ENCODE measurements at places on chromosomes 12 and 14.
A peak's percentile ranks its signal among the peaks of the same experiment; 100 is the strongest.

- H3K27me3 ChIP-seq: no peaks in the 10 kb centered on the region
- H3K4me1 ChIP-seq: no peaks in the 10 kb centered on the region
- no peak for DNase-seq
Observed at GRCh38 chr14:73502017-73502619, 11.4 kb downstream of the RIOX1 start.

DNA sequence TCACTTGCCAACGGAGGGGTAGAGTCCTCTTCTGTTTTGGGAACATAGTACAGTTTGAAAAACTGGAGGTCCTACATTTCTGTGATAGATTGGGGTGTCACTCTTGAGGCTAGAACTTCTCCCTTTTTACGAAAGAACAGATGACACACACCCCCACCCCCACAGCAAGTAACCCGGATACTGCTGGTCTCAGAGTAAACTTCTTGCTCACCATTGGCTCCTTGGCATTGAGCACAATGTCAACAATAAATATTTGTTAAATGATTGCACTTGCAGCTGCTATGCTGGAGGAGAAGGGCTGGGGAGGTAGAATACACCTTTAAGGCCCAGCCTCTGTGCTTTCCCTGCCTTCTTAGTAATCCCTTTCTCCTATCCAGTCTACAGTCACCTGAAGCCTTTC lies 149.8 kb downstream of the TGFB3 start:
- H3K27ac ChIP-seq: peak overlapping the region; percentile 74
- DNase-seq: no peak
- H3K4me1 ChIP-seq: peaks cover 18% of the 10 kb centered on the region

- H3K36me3 ChIP-seq: no peaks in the 10 kb centered on the region
- H3K27me3 ChIP-seq: no peaks in the 10 kb centered on the region
- H3K4me1 ChIP-seq: peaks cover 7% of the 10 kb centered on the region
- no peak overlapping the region for H3K27ac ChIP-seq
- no peak overlapping the region for H3K4me3 ChIP-seq
Observed at GRCh38 chr12:74899031-74899829, 310.4 kb downstream of the KCNC2 start.

DNA sequence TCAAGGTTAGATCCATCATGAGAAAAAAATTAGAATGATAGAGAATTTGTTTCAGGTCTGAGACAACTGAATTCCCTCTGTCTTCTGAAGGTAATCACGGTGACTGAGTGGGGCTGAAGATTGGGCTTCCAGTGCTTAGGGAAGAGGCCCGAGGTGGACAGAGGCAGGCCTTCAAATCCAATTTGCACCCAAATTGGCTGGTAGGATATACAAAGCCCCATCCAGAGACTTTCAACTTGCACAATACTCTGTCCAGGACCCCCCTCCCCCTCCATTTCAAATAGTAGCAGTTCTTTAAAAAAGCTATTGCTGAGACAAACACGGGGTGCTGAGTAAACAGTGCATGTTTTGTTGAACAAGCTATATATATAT lies 3.6 kb upstream of the FOXG1 start:
- H3K4me1 ChIP-seq: peaks cover 5% of the 10 kb centered on the region
- no peak for DNase-seq
- H3K36me3 ChIP-seq: peaks cover 3% of the 10 kb centered on the region
- H3K4me3 ChIP-seq: no peak overlapping the region

DNA sequence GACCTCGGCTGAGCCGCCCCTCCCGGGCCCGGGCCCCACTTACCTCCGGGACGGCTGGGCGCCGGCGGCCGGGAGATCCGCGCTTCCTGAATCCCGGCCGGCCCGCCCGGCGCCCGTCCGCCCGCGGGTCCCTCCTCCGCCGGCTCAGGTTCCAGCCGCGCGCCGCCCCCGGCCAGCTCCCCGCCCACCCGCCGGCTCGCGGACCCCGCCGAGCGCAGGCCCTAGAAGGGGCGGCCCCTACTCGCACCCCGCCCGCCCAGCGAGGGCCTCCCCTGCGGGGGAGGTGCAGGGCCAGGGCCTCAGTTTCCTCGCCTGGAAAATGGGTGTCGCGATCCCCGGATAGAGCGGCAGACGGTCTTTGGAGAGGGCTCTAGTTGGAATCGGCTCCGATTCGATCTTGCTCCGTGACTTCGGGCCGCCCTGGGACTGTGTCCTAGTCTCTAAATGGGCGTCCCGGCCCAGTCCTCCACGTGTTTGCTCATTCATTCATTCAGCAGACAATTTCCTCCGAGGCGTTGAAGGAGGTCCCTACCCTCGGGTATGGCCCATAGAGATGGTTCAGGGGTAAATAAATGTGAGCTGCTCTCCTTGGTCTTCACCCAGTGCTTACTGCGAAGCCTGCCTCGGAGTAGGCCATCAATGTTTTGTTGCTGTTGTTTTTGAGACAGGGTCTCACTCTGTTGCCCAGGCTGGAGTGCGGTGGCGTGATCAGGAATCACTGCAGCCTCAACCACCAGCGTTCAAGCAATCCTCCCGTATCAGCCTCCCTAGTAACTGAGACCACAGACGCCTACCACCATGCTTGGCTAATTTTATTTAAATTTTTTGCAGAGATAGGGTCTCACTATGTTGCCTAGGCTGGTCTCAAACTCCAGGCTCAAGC lies at the start of gene TRPV4:
TSS of gene TRPV4 (minus strand) at position 92 of the 883 bp plus-strand sequence. CDS start 18,602 bp downstream, outside the sequence.
- no peak within 1 kb of the TSS for H3K27ac ChIP-seq
- H3K4me3 ChIP-seq: no peak within 1 kb of the TSS
- H3K4me1 ChIP-seq: no peaks in the 10 kb centered on the region
- H3K36me3 ChIP-seq: no peaks in the 10 kb centered on the region
- H3K27me3 ChIP-seq: peaks cover 36% of the 10 kb centered on the region

DNA sequence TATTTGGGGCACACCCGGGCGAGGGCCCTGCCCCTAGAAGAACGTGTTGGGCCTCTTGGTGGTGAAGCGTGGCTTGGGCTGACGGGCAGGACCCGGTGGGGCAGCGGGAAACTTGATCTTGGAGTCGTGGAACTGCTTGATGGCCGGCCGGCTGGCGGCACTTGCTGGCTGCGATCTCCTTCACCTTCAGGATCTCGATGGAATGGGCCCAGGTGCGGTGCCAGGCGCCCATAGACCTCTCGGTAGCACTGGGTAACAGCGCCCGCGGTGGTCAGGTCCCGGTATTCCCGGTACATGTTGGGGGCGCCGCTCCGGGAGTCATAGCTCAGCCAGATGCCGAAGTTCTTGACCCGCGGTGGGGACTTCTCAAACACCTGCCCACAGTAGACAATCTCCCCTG lies 16.5 kb downstream of the UBR7 start:
- no peak for DNase-seq
- H3K27ac ChIP-seq: no peak overlapping the region
- H3K4me3 ChIP-seq: no peak overlapping the region
- no peaks in the 10 kb centered on the region for H3K27me3 ChIP-seq

GRCh38 chr12:19008102-19008501 lies 121.4 kb upstream of the PLEKHA5 start:
- H3K36me3 ChIP-seq: no peaks in the 10 kb centered on the region
- H3K27ac ChIP-seq: no peak overlapping the region
- no peaks in the 10 kb centered on the region for H3K27me3 ChIP-seq
- H3K4me3 ChIP-seq: no peak overlapping the region
- no peaks in the 10 kb centered on the region for H3K4me1 ChIP-seq

- no peak overlapping the region for H3K27ac ChIP-seq
- no peaks in the 10 kb centered on the region for H3K4me1 ChIP-seq
- no peak overlapping the region for H3K4me3 ChIP-seq
- no peaks in the 10 kb centered on the region for H3K36me3 ChIP-seq
- no peaks in the 10 kb centered on the region for H3K27me3 ChIP-seq
Observed at GRCh38 chr12:54164387-54165145, 24.2 kb downstream of the SMUG1 start.

- H3K4me1 ChIP-seq: peaks cover 14% of the 10 kb centered on the region
- no peaks in the 10 kb centered on the region for H3K27me3 ChIP-seq
- no peak for DNase-seq
Observed at GRCh38 chr12:120719496-120720233, 6.0 kb upstream of the ACADS start.

GRCh38 chr12:120861074-120861795 lies 42.9 kb downstream of the SPPL3 start:
- no peaks in the 10 kb centered on the region for H3K27me3 ChIP-seq
- H3K27ac ChIP-seq: no peak overlapping the region
- no peak for DNase-seq

GRCh38 chr14:76096257-76096656 lies 55.5 kb upstream of the GPATCH2L start:
- H3K27me3 ChIP-seq: no peaks in the 10 kb centered on the region
- no peak for DNase-seq
- H3K27ac ChIP-seq: no peak overlapping the region
- H3K36me3 ChIP-seq: no peaks in the 10 kb centered on the region
- no peaks in the 10 kb centered on the region for H3K4me1 ChIP-seq

DNA sequence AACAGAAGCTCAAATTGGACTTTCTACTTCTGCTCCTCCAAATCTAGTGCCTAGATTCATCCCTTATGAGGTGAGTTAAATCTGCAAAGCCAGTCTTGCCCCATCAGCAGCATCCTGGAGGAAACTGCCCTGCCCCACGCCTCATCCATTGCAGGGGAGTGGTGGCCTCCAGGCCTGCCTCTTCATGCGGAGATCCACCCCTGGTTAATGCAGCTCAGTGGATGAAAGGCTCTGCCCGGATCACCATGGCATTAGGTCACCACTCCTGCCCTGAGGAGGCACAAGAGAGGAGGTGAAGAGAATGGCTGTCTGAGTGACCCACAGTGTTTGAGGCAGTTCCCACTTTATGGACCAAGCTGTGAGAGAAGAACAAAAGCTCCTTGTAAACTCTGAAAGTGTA lies 218.1 kb downstream of the C12orf75 start:
- no peak overlapping the region for H3K4me3 ChIP-seq
- no peak overlapping the region for H3K27ac ChIP-seq
- no peak for DNase-seq
- H3K4me1 ChIP-seq: no peaks in the 10 kb centered on the region

GRCh38 chr14:39366460-39367386 lies 65.5 kb downstream of the FBXO33 start:
- no peak overlapping the region for H3K27ac ChIP-seq
- H3K4me1 ChIP-seq: peaks cover 4% of the 10 kb centered on the region
- no peaks in the 10 kb centered on the region for H3K27me3 ChIP-seq
- DNase-seq: no peak

DNA sequence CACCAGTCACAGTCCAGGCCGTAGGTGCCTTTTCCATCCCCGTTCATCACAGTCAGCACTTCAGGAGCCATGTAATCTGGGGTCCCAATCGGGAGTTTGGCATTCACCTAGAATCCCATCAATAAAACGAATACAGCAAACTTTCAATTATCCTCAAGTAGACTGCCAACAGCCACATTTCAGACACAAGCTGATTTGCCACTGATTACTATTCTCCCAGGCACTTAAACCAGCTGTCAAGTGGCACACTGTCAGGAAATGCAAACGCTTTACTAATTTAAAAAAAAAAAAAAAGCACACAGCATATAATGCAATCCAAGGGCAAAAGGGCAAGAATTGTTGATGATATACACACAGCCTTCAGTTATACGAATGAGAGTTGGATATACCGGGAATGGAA lies 51.9 kb downstream of the CIT start:
- no peaks in the 10 kb centered on the region for H3K27me3 ChIP-seq
- DNase-seq: no peak
- H3K4me3 ChIP-seq: no peak overlapping the region
- H3K4me1 ChIP-seq: peaks cover 9% of the 10 kb centered on the region
- H3K27ac ChIP-seq: no peak overlapping the region
- peaks cover 50% of the 10 kb centered on the region for H3K36me3 ChIP-seq

- H3K4me1 ChIP-seq: no peaks in the 10 kb centered on the region
- no peaks in the 10 kb centered on the region for H3K27me3 ChIP-seq
- DNase-seq: no peak
- H3K27ac ChIP-seq: no peak overlapping the region
- H3K4me3 ChIP-seq: no peak overlapping the region
- peaks cover 43% of the 10 kb centered on the region for H3K36me3 ChIP-seq
Observed at GRCh38 chr14:54839701-54840119, 62.9 kb downstream of the GCH1 start.

DNA sequence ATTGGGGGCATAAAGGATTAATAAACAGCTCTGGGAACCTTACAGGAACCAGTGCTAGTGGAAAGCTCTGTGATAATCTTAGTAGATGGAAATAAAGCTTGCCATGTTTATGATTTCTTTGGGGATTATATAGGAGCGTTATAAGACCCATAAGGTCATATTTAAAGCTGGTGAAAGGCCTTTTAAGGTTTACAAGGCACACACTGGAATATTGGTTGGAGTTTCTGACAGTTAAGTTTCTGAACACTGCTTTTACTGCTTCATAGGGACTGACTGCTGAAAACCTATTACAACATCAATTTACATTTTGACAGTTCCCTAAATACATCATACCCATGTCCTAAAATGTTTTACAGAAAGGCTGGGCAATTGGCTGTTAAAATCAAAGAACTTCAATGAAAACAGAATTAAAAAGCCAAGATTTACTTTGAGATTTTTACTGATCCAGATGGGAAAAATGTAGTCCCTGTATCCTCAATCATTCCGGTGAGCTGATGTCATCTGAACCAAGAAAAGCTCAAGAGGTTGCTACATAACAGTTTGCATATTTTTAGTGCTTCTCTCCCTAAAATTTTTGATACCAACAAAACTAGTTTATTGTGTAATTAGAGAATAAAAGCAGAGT lies 153.7 kb upstream of the IGF1 start:
- DNase-seq: no peak
- no peak overlapping the region for H3K27ac ChIP-seq
- H3K4me1 ChIP-seq: no peaks in the 10 kb centered on the region
- H3K27me3 ChIP-seq: no peaks in the 10 kb centered on the region
- no peak overlapping the region for H3K4me3 ChIP-seq

DNA sequence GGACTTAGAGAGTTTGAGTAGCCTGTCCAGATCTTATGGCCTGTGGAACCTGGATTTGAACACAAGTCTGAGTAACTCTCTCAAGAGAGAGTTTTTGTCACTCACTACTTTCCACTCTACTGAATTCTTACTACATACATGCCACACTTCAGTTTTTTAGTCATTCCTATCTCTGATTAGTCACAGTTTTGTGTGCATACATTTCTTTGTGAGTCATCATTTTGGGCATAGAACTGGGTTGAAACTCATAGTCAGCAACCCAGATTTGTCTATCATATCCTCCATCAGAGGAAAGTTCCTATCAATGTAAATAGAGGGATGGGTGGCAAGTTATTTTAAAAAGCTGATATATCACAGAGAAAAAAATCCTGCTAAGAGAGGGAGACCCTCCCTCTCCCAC lies 42.9 kb downstream of the FLRT2 start:
- H3K27me3 ChIP-seq: no peaks in the 10 kb centered on the region
- no peaks in the 10 kb centered on the region for H3K36me3 ChIP-seq
- H3K27ac ChIP-seq: no peak overlapping the region
- no peak overlapping the region for H3K4me3 ChIP-seq

DNA sequence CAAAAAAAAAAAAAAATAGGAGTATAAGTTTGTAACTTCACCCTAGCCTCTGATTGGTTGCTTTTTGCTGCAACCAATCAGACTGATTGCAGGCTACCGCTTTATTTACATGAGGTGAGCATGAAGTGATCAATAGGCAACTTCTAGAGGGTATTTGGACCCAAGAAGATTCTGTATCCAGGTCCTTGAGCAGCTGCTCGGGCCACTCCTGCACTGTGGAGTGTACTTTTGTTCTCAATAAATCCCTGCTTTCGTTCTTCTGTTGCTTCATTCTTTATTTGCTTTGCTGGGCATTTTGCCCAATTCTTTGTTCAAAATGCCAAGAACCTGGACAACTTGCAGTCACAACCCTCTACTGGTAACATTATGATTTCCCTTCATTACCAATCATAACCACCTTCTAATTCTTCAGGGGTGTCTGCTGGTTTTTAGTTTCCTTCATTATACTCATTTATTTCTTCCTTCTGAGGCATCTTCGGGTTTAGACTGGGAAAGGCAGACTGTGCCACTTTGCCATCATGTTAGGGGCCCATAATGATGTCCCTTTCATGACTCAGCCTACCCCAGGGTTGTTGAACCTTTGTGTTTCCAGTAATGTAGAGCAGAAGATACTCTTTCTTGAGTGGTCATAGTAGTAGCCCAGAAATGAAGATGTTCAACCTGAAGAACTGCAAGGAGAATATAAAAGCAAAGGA lies 43.4 kb upstream of the LIMA1 start:
- no peaks in the 10 kb centered on the region for H3K4me1 ChIP-seq
- H3K27me3 ChIP-seq: no peaks in the 10 kb centered on the region
- no peak overlapping the region for H3K27ac ChIP-seq
- no peaks in the 10 kb centered on the region for H3K36me3 ChIP-seq
